NCI-H524 treated with DMSO at 0.1 percent for 48 hours (cell line): ENCODE measurements at places on chromosomes 7 and 10.

DNA sequence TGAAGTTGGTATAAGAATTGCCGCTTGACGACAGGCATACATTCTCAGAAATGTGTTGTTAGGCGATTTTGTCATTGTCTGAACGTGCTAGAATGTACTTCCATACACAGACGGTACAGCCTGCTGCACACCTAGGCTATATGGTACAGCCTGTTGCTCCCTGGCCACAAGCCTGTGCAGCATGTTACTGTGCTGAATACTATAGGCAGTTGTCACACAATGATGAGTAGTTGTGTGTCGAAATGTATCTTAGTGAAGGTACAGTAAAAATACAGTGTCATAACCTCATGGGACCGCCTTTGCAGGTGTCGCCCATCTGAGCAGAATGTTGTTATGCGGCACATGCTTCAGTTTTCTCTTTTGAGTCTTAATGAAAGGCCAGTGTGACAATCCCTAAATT is 66.5 kb downstream of the SHH start:
- DNase-seq: no peak

- no peak for DNase-seq
Measured at GRCh38 chr10:1003884-1004670, 15.8 kb downstream of the GTPBP4 start.

GRCh38 chr10:106612381-106612780 is 552.1 kb downstream of the SORCS1 start:
- no peak for DNase-seq

- DNase-seq: no peak
Measured at GRCh38 chr10:131015271-131015670, 296.2 kb downstream of the TCERG1L start.

DNA sequence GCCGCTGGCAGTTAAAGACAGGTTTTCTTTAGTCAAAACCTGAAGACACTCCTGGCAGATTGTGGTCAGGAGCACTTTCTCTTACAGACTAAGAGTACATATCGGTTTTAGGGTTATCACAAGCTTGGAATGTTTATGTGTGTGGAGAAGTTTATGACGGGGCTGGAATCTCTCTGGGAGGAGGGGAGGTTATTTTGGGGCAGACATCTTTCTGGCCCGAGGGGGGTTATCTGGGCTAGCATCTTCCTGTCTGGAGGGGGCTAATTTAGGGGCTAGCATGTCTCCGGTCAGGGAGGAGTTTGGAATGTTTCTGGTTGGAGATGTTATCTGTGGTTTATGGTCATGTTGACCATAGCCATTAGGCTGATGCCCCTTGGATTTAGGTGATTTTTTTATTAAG is 141.2 kb upstream of the KIF5B start:
- no peak for DNase-seq

- no peak for DNase-seq
Measured at GRCh38 chr7:98713165-98713810, 96.2 kb downstream of the NPTX2 start.

GRCh38 chr7:64868499-64868898 is 34.6 kb upstream of the ZNF273 start:
- DNase-seq: no peak

GRCh38 chr7:111108000-111108399 is 17.1 kb downstream of the LRRN3 start:
- DNase-seq: no peak

- DNase-seq: no peak
Measured at GRCh38 chr7:20441991-20442441, 111.3 kb downstream of the ITGB8 start.

GRCh38 chr10:83921984-83922860 is 217.1 kb upstream of the GHITM start:
- no peak for DNase-seq

DNA sequence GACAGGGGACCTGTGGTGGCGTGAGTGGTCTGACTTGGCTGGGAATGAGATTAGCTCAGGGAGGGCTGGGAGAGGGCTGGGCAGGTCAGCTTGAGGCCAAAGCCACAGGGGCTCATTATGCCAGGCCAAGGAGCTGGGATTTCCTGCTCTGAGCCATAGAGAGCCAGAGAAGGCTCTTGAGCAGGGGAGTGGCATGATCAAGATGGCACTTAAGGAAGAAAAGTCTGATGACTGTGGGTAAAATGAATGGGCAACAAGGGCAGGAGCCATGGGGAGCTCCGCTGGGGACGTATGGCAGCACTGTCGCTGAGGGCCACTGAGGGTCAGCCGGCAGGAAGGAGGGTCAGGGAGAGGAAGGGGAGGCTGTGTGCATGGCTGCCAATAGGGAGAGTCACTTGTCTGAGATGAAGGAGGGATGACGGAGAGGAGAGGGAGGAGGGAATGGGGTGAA is 5.8 kb downstream of the ANTXRL start:
- DNase-seq: no peak

DNA sequence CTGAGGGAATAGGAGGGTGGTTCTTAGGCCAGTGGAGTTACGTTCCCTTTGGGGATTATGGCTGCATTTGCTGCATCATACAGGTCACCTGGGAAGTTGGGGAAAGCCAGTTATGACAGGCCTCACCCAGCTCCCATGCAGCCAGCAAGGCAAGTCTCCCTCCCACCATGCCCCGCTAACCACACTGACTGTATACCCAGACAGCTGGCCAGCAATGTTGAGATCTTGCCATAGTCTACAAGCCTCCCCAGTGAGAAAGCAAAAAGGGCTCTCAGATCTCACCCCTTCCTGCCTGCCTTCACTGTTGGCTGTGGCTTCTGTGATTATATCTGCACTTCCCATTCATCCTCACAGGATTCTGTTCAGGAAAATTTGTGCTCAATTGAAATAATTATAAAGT is 133.3 kb upstream of the HGF start:
- DNase-seq: no peak

DNA sequence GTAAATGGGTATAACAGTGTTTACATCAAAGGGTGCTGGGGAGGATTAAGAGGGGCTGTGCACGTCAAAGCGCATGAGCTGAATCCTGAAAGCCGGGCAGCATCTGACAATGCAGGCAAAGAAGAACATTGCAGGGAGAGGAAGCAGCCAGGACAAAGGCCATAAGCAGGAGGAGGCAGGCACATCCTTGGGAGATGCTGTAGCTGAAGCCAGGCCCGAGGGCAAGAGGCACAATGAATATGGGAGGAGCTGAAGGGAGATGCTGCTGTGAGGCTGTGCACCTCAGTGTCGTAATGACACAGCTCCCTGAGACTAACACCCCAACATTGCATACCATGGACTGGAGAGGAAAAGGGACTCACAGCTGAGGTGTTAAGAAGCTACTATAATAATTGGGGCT is 129.2 kb downstream of the BTAF1 start:
- DNase-seq: no peak

- no peak for DNase-seq
Measured at GRCh38 chr7:106870983-106871410, 5.9 kb downstream of the PIK3CG start.

DNA sequence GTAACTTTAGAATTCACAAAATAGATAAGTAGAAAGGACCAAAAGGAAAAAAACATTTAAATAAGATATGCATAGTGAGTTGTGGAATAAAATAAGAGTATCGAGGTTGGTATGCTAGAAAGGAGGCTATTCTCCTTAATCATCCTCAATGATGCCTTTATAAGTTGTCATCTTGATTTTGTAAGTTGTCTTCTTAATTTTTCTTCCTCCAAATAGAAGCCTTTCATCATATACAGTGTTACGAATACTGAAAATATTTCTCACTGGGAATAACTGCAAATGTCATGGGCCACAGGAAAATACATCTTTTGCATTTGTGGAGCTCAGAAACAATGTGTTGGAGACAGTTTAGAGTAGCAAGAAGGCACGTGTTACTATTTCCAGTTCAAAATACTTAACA is 31.5 kb upstream of the PRTFDC1 start:
- DNase-seq: no peak

- DNase-seq: no peak
Measured at GRCh38 chr7:143504215-143504936, 26.7 kb downstream of the TAS2R41 start.

GRCh38 chr10:71075086-71075758 is 137.1 kb upstream of the UNC5B start:
- no peak for DNase-seq

- no peak for DNase-seq
Measured at GRCh38 chr10:79319115-79319771, 28.0 kb upstream of the PPIF start.

GRCh38 chr7:1951159-1951536 is 281.1 kb downstream of the ELFN1 start:
- DNase-seq: no peak

DNA sequence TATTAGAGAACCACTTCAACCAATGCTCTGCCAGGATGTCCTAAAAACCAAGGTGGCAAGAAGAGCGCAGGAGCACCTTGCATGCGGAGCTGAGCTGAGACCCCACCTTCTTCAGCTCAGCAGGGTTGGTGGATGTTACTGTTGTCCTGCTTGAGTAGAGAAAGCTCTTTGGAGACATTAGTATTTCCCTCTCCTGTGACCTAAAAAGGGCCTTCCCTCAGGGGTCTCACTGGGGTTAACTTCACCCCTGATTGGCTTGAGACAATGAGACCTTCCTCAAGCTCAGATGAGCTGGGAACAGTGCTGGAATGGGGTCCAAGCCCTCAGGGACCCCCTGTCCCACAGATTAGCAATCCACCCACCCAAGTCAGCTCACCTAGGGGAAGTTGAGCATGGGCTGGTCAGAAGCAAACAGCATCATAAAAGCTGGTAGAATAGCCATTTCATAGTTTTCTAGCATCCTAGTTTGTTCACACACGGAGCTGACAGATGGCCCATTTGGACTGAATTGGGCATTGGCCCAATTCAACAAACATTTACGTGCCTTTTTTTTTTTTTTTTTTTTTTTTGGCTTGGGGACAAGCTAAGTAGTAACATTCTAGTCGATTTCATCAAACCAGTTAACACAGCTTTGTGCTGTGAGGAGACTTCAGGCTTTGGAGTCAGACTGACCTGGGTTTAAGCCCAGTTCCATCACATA is 100.6 kb upstream of the HABP2 start:
- DNase-seq: no peak

GRCh38 chr10:71933651-71934050 is 30.5 kb upstream of the CHST3 start:
- no peak for DNase-seq

- no peak for DNase-seq
Measured at GRCh38 chr10:18406136-18406535, 245.3 kb downstream of the NSUN6 start.

- no peak for DNase-seq
Measured at GRCh38 chr10:89115876-89116627, 91.1 kb downstream of the CH25H start.

- no peak for DNase-seq
Measured at GRCh38 chr7:91280185-91280584, 16.0 kb downstream of the FZD1 start.

DNA sequence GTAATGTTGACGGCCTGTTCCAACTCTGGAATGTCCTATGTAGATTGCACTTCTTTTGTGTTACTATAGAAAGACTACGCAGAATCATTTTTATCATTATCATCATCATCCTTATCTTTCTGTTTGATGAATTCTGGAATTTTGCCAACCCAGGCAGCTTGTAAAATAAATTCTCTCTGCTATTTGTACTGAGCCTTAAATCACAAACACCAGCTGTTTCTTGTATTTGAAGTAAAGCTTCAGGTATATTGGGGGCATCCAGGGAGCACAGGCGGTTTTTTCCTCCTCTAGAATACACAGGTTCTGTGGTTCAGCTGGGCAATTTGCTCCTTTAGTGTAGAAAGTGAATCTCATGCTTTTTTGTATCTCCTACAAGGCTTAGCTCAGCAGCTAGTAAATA is 14.9 kb upstream of the CPA5 start:
- no peak for DNase-seq

- peak; percentile 91 for DNase-seq
Measured at GRCh38 chr7:10973061-10973941, at the start of gene PHF14. TSS of gene PHF14 (plus strand) at chr7:10973872. CDS start at chr7:10974324, 452 bp downstream.

DNA sequence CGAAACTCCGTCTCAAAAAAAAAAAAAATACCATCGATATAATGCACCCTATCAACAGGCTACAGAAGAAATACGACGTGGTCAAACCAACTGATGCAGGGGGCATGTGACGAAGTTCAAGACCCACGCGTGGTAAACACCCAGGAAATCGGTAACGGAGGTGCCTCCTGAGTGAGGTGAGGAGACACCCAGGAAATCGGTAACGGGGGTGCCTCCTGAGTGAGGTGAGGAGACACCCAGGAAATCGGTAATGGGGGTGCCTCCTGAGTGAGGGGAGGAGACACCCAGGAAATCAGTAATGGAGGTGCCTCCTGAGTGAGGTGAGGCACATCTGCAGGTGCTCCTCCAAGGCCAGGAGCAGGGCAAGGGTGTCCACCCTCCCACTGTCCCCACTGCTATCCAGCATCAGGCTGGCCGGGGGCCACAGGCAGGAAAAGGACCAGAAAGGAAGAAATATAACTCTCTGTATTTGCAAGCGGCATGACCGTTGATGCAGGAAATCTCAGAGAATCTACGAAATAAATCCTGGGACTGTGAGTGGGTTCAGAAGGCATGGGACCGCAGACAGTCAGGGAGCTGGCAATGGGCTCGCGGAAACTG is 10.7 kb upstream of the GPR146 start:
- no peak for DNase-seq

DNA sequence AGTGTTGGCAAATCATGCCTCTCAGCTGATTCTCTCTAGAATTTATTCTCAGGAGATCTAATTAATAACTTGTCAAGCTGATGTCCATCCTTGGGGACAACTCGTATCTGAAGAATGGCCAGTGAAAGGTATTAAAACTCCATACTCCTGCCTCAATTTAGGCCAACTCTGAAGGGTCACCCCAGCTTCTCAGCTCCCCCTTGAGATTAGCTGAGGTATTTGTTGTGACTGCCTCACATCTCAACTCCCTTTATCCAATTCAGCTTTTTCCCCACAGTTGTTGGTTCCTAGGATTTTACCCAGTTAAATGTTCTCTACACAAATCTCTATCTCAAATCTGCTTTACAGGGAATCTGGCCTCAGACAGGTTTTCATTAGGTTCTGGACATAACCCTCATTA is 182.4 kb downstream of the MALRD1 start:
- DNase-seq: no peak

DNA sequence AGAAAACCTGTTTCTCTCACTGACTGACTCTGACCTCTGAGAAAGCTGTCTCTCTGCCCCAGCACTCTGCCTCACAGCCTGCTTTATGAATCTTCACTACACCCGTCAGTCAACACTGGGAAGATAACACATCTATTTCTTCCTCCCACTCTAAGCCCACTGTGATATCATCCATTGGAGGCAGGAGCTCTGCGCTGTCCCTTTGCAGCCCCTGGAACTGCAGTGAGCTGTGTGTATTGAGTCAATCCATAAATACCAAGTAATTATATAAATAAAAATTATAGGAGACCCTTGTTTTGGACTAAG is 17.2 kb upstream of the FXYD4 start:
- DNase-seq: no peak
